ENCODE measurements at places on chromosomes 13 and 19. TPM values are rescaled to one million over a fixed set of nuclear protein-coding genes. Genes with fewer than 3 reads are reported as not detected.
A peak's percentile ranks its signal among the peaks of the same experiment; 100 is the strongest.

DNA sequence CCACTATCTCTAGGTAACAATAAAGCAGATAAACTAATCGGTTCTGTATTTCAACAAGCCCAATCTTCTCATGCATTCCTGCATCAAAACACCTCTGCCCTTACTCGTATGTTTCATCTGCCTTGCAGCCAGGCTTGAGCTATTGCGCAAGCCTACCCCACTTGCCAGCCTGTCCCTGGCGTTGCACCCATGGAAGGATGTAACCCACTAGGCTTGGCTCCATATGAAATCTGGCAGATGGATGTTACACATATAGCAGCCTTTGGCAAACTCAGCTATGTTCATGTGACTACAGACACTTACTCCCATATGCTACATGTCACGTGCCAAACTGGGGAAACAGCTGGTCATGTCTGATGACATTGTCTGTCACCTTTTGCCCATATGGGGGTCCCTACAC is 11.9 kb upstream of the ZNF549 start:
- no peak for DNase-seq

GNG7 gene
- 9.9 TPM for total RNA-seq

NXNL1 gene
- total RNA-seq, result not detected

C19orf33 gene
- total RNA-seq, result 43.9 TPM

DNA sequence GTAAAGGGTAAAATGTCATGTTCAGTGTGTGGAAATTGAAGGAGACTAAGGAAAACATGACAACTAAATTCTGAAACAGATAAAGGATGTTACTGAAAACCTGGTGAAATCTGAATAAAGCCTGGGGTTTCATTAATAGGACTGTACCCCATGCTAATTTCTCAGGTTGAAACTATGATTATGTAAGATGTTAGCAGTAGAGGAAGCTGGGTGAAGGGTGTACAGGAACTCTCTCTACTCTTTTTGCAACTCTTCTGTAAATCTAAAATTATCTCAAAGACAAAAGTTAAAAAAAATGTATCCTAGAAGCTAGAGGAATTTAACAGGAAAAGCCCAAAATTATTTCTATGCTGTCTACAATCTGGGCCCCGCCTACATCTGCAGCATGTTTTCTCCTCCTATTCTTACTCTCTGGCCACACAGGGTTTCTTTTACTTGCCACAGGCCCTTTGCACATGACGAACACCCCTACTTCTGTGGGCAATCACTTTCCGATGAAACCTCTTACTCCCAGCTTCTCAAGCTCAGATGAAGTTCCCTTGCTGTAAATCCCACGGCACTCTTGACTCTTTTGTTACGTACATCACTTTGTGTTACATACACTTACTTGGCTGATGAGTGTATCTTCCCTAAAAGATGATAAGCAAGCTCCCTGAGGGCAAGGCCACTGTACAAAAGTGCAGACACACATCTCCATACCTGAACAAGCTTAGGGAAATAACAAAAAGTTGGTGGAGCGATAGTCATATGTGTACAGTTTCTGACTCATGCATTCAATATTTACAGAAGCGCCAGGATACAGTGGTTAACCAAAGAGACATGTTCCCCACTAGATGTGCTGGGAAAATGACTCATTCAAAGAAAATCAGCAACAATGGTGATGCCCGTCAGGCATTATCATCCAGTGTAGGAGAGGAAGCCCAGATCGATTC is 32.6 kb downstream of the RUBCNL start:
- no peak for DNase-seq

TMPRSS9 gene
- total RNA-seq, result not detected

- no peak for DNase-seq
Observed at GRCh38 chr13:44301639-44302015, 72.0 kb upstream of the SERP2 start.

GRCh38 chr13:49046002-49046401 is 70.3 kb downstream of the FNDC3A start:
- no peak for DNase-seq

DNA sequence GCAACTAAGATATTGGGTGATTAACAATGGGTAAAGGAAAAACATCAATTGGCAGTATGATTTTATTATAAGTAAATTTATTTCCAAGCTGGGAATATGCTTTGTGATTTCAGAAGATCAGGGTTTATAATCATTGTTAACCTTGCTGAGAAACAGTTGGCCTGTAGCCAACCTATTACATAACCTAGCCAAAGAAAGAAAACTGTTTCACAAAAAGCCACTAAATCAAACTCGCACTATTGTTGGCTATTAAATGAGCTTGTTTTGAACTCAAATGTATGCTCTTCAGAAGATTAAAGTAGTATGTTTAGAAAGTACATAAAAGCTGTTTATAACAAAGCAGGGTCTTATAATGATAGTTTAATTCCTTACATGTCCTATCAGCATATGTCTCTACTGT is 151.7 kb downstream of the LHFPL6 start:
- DNase-seq, result peak; percentile 40

DNA sequence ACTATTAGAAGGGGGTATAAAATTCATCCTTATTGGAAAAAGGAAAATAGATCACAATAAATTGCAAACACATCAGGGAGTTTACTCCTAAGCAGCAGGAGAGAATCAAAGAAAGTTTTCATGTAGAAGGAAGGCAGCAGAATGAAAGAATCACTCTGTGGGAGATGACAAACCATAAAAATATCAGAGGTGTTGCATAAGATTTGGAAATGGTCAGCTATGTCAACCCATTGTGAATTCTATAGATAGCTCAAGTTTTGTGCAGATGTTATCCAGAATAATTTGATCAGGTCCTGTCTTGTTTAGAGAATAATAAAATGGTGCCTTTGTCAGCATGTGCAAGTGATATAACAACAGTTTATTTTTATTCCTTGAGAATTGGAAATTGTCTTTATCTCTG is 622.4 kb downstream of the DCT start:
- DNase-seq, result no peak

- no peak for DNase-seq
Observed at GRCh38 chr19:17411801-17412200, 6.4 kb upstream of the BST2 start.
